Left forelimb (tissue), 1 donor: ENCODE measurements at places on chromosomes 13 and 19.

- DNase-seq = no peak
These were observed 417.6 kb upstream of the PCDH20 start for GRCh38 chr13:61833228-61833627.

- DNase-seq = no peak
These were observed 742.8 kb downstream of the DACH1 start for GRCh38 chr13:71124230-71124629.

- no peak for DNase-seq
These were observed 210.7 kb upstream of the EDNRB start for GRCh38 chr13:78129359-78129758.

DNA sequence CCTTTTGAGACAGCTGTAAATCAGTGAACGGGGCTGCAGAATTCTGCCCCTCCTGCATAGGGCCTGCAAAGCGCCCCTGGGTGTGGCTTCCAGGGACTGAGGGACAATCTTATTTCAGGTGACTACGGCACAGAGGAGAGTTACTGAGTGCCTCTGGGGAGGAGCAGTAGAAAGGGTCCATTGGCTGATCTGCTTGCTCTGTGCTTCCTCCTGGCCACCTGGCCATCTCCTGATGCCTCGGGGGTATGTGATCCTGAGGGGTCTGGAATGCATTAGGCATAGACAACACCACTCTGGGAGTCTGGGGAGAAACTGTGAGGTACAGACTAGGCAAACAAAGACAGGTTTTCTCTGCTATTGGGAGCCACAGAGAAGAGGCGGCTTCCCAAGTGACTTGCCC, 2.8 kb downstream of the KCTD15 start:
- no peak for DNase-seq

- DNase-seq = no peak
These were observed 2.8 kb downstream of the GIPR start for GRCh38 chr19:45670670-45671453.

- DNase-seq = no peak
These were observed 11.2 kb upstream of the CLDN10 start for GRCh38 chr13:95541308-95541707.

DNA sequence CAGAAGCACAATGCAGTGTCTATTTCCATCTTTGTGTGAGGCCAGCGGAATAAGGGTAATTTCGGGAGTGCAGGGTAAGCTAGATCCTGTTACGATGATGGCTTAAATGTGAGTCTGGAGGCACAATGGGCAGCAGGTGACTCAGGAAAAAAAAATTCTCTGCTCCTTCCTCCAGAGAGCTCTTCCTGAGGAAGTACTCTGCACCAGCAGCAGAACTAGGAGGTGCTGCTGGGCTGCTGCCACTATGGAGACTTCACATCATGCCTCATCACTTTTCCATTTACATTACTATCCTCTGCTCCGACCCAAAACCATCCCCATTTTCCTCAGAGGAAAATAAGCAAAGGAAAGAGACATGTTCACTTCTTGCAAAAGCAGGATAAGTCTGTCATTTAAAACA, 282.0 kb downstream of the DNAJC15 start:
- no peak for DNase-seq

GRCh38 chr13:51550151-51550550, 34.1 kb upstream of the WDFY2 start:
- no peak for DNase-seq

GRCh38 chr13:93226623-93227279, at the start of gene GPC6:
Gene GPC6, plus strand, starts transcription at chr13:93226807.
- DNase-seq = peak; percentile 74

DNA sequence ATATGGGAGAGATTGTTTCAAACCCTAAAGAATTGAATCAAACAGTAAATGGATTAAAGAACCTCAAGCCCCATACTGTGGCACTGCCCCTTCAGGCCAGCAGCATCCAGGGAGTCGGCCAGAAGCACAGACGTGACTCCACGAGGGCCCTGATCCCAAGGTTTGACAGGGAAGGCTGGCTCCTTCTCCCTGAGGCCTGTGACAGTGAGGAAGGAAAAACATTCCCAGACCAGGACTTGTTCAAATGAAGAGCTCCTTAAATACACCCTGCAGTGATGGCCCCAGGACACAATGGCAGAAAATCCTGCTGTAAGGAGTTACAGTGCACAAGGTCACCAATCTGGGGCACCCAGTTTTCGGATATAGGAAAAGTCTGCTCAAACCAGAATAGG, 91.0 kb downstream of the COL4A1 start:
- DNase-seq = no peak

DNA sequence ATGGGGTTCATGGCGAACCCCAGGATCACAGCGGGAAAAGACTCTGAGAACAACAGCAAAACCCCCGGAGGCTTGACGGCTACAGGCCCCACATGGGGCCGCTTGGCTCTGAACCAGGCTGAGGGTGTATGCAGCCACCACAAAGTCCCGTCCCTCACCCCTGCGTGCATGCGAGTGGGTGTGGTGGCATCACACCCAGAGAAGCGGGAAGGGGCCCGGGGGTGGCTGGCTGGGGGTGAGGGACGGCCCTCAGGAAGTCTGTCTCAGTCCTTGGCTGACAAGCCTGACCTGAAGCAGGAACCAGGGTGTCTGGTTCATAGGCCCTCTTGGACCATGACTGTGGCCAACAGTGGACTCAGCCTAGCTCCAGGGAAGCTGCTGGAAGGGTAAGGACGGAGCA, 34.2 kb downstream of the CEBPG start:
- no peak for DNase-seq

- DNase-seq = no peak
These were observed 14.9 kb upstream of the GPR18 start for GRCh38 chr13:99273128-99273527.

DNA sequence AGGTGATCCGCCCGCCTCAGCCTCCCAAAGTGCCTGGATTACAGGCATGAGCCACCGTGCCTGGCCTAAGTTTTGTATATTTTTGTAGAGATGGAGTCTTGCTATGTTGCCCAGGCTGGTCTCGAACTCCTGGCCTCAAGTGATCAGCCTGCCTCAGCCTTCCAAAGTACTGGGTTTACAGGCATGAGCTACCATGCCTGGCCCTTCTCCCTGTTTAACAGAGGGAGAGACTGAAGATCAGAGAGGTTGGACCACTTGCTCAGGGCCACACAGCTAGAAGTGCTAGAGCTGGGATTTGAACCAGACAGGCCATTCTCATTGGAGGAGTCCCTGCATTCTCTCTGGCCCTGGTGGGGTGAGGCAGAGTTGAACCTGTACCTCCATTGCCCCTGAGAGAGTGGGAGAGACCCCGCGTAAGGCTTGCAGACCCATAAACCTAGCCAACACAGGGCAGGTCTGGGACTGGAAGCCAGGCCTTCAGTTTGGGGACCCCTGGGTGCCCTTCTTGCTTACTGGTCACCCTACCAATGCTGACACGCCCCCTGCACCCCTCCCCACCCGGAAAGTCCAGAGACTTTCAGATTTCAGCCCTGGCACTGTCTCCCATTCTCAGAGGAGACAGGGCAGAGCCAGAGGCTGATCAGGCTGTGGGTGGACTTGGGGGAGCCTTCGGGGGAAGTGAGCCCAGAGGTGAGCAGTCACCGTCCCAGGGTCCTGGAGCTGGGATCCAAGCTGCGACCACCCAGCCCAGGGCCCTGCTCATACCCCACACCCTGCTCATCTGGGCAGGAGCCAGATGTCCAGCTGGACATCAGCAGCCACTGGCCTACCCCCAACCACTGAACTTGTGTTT, 13.3 kb downstream of the TTYH1 start:
- DNase-seq = no peak

GRCh38 chr19:47058621-47059022, 10.2 kb upstream of the TMEM160 start:
- no peak for DNase-seq

DNA sequence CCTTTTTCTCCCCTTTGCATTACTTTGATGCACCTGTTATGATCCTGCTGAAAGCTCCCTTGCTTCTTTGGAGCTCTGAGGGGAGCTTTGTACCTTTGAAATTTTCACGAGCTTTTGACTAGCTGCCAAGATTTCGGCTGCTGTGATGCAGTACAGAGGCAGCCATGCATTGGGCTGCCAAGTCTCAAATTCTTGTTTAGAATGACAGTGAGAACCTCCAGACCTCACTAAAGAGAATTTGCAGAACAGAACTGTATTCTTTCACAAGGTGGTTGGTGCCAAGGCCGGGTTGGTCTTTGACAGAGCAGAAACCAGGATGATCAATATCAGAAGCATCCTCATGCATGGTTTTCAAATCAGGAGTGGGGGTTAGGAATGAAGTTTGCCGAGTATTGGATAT, 414.8 kb downstream of the GPC5 start:
- no peak for DNase-seq

- no peak for DNase-seq
These were observed 170.1 kb upstream of the SLITRK6 start for GRCh38 chr13:85969331-85969730.

DNA sequence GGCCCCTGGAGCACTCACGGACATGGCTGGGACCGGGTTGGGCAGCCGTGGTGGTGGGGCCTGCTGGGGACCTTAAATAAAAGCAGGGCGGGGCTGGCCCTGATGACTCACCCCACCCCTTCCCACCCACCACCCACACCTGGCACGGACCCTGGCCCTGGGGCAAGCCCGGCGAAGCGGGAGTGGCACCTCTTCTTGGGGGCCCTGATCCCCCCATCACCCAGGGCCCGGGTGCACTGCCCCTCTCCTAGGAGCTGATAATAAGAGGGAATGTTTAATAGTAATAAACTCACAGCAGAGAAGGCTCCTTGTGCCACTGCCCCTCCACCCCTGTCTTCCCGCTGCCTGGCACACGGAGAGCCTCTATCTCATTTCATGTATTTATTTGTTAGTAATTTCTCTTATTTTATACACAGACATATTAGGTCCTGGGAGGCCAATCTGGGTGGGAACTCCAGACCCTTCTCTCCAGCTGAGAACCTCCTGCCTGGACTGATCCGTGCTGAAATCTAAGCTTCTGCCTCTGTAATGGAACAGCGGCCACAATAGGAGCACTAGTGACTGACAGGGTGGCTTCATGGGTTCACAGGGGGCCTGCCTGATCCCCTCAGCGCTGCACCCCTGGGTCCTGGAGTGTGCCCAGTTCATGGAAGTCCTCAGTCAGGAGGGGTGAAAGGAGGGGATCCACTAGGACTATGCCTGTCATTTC, at the start of gene LGALS7:
Gene LGALS7, minus strand, starts transcription at position 49 of the 709 bp plus-strand sequence. Its CDS starts 25 bp downstream, at position 24.
- no peak for DNase-seq

GRCh38 chr19:2325281-2326046, 2.9 kb downstream of the LSM7 start:
- DNase-seq = no peak

- no peak for DNase-seq
These were observed 26.3 kb downstream of the CNFN start for GRCh38 chr19:42363614-42364346.

DNA sequence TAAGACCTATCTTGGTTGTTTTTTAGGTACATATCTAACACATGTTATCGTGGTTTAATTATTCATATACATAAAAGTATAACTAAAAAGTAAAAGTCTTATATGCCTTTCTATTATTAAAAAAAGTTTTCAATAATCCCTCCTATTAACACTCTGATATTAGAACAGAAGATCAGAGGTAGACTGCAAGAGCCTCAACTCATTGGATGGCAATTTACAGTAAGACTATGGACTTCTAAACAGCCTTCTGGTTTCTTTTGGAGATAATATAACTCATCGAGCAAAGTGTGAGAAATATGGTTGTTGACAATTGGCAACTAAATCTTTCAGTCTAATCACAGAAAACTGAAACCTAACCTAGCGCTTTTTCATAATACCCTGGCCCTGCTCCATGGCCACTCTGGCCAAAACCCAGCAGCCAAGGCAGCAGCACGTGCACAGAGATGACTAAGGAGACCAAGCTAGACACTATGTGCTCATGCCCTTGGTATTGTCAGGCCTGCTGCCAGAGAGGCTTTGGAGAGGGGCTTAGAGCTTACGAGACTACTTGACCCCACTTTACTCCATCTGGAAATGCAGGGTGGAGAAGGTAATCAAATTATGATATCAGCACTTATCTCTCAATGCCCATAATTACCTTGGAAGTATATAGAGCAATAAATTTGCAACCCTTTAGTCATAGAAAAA, 40.6 kb upstream of the EEF1AKMT1 start:
- DNase-seq = no peak

DNA sequence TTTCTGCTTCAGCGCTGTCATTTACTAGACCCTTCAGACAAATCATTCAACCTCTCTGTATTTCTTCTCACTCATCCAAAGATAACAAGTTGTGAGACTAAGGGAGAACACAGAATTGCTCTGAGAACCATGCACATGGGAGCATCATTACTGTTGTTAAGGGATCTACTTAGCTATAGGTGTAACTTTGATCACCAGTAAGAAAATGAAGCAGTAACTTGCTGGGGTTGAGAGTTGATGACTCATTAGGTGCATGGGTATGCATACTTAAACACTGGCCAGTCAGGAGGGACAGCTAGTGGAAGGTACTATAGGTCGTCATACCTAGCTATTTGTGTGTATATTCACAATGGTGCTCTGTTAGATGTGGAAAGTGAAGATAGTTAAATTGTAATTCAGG, 61.5 kb downstream of the B3GLCT start:
- DNase-seq = no peak

DNA sequence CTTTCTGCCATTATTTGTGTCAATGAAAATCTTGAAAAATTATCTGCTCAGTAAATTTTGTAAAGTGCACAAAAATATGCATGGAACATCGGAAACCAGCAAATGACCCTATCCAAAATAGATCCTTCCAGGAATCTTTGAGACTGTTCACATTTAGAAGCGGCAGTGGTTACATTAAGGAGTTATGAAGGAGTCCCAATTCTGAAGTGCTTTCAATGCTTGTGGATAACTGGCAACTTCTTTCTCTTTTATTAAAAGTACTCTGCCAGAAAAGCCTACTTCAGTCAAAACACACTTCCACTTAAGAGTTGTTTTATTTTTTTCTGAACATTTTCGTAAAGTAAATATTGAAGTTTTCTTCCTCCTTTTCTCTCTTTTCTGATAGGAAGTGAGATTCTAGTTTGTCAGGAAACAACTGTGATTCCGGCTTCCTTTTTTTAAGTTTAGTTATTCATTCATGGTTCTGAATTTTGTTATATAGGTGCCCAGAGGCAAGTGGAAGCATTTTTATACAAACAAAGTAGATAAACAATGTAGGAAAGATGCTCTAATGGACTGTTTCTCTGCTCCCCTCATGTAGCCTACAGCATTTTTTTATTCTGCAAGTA, 83.5 kb downstream of the PCDH9 start:
- no peak for DNase-seq
